ENCODE measurements at places on chromosomes 3 and 15.

DNA sequence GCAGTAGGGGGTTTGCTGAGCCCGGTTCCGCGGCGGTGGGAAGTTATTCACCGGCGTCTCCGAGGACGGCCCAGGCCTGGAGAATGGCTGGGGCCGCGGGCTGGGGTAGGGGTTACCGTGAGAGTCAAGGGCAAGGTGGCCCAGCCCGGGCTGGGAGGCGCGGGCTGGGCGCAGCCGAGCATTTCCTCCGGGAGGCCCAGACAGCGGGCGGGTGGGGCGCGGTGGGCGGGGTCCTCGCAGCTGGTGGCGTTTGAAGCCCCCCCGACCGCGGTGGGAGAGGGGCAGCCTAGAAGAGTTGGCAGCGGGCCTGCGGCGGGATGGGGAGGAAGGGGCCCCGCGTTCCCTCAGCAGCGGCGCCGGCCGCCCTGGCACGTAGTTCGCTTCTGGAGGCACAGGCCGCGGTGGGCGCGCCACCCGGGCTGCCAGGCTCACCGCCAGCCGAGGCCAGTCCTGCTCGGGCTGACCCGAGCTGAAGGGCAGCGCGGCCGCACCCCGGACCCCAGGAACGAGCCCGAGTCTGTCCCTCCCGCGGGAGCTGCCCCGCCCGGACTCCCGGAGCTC is 960 bp upstream of the KLF13 start:
- no peak for DNase-seq

DNA sequence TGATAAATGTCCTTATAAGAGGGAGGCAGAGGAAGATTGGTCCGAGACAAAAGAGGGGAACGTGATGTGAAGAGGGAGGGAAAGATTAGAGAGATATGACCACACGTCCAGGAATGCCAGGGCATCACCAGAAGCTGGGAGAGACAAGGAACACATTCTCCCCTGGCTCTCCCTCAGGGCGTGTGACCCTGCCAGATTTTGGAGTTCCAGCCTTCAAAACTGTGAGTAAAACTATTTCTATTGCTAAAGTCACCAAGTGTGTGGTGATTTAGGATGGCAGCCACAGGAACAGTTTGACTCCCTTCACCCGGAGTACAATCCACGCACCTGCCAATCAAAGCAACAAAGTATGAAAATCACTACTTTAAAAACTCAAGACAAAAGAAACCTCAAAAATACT is 32.1 kb upstream of the TJP1 start:
- no peak for DNase-seq

DNA sequence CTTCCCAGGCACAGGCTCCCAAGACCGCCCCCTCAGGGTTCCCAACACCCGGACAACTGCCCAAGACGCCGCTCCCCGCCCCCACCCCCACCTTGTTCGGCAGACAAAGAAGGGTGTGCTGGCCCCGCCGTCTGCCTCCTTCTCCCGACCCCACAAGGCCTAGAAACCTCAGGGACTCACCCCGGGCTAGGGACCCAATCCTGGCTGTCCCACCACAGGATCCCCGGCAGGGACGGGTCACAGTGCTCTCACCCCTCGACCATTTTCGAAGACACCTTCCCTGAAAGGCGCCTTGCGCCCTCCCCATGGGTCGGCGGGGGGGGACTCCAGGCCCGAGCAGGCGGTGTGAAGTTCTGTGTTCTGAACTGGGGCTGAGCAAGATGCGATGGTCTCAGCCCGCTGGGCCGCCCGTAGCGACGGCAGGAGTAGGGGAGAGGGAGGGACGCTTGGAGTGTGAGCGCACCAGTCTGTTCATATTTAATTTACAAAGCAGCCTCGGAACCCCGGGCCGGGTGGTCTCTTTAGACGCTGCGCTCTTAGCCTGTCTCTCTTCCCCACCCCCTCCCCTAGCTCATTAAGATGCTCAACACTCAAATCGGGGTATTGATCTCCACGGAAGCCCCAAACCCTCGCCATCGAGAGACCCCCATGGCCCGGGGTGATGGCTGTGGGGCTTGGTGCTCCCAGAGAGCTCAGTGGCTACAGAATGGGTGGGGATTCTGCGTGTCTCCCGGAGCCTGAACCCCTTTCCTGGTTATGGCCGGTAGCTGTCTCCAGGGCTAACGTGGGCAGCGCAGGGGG is 1.4 kb upstream of the ISLR2 start:
- no peak for DNase-seq

DNA sequence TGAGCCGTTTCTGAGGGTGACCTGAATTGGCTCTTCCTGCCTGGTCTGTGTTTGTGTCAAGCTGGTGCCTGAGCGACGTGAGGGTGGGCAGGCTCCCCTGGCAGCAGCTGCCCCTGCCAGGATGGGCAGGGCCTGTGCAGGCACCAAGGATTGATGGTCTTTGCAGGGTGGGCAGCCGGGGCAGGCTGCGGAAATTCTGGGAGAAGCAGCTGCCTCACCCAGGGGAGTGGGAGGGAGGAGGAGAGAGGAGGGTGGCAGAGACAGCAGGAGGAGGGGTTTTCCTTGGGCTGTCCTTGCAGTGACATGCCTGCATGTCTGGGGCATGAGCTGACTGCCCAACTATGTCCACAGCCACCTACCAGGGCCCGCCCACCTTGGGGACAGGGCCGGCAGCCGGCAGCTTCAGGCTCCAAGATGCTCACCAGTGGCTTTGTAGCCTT is 27.9 kb upstream of the SLC6A6 start:
- DNase-seq = no peak

All from SW 1271 (cell line).